ENCODE measurements at places on chromosomes 11 and 22. TPM values are rescaled to one million over a fixed set of nuclear protein-coding genes. Genes with fewer than 3 reads are reported as not detected.

- no peak for DNase-seq
These were observed 28.8 kb downstream of the IGLL5 start for GRCh38 chr22:22916215-22916951.

DNA sequence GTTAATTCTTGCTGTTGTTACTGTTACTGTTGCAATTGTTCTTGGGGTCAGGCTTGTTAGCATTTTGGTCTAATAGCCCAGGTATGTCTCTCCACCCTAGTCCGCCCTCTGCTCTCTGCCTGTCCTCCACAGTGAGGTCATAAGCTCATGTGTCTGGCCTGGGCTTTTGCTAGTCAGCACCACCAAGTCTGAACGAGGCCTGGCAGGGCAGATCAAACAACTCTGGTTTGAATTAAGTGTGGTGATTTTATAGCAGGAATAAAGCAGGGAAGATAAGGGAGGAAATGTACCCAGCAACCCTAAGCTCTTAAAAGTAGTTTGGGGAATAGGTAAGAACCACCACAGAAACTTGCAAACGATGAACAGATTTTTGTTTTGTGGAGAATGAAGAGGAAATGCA is 98.7 kb downstream of the ABTB2 start:
- DNase-seq: no peak

GRCh38 chr11:12456651-12457579 is 79.5 kb downstream of the PARVA start:
- no peak for DNase-seq

- DNase-seq: no peak
These were observed 12.7 kb downstream of the TMEM41B start for GRCh38 chr11:9301720-9302119.

GRCh38 chr11:83093634-83094033 is 21.9 kb upstream of the RAB30 start:
- DNase-seq: no peak

DNA sequence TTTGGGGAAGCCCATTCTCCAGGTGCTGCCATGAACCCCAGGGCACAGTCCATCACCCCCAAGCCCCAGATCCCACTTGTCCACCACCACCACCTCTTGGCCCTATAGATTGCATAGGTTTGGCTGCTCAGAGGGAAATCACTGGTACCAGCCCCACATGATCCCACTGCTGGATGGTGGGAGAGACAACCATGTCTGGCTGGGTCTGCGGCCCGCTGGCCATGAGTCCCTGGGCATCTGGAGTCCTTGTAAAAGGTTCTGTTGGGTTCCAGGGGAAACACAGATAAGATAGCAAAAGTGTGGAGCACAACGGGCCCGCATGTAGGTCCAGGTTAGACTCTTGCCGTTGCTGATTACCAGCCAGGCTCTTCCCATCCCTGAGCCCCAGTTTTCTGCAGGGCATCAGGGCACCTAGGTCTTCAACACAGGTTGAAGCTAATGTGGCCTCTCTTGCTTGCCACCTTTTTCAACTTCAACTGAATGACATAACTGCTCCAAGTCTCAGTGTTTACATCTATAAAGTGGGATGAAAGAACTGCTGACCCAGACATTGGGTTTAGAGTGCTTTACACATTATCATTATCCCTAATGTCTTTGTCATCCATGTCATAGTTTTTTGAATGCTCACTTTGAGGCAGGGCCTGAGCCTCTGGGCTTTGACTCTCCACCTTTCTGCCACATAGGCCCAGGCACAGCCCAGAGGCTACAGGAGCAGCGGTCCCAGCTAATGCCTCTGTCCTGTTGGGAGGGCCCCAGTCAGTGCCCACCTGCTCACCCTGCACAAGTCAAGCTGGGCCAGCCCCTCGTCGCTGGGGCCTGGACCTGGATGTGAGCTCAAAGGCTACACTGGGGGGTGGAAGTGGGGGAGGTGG is 1.0 kb upstream of the TANGO2 start:
- DNase-seq: peak; percentile 28

GRCh38 chr11:109731451-109731850 is 309.5 kb downstream of the C11orf87 start:
- DNase-seq: no peak

DNA sequence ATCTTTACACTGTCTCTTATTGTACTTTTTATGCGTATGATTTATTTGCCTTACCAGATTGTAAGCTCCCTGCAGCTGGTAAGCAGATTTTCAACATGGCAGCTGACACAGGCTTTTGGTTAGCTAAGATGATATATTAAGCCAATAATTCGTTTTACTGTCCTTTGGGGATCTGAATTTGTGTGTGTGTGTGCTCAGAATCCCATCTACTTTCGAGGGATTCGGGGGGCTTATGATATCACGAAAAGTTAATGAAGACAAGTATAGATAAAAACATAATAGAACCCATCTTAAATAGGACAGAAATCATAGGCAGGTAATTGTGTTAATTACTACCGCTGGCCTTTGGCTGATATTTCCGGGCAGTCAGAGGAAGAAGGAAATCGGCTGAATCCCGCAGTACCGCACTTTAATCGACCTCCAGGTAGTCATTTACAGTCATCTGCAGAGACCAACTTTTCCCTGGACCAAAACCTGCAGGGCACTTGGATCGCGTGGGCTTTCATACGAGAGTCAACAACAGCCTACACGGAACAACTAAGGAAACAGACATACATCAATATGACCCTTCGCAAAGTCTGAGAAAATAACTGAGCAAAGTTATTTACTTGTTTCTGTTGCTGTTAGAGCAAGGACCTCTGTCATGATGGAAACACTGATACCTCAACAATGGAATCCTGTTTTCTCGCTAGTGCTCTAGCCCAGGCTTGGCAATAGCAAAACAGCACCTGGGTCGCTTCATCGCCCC is 802 bp downstream of the KBTBD3 start:
- DNase-seq: peak; percentile 22

GRCh38 chr11:92453055-92453454 is 228.4 kb downstream of the FAT3 start:
- DNase-seq: no peak

GRCh38 chr22:44648085-44648820 is 53.8 kb upstream of the PRR5 start:
- no peak for DNase-seq

DNA sequence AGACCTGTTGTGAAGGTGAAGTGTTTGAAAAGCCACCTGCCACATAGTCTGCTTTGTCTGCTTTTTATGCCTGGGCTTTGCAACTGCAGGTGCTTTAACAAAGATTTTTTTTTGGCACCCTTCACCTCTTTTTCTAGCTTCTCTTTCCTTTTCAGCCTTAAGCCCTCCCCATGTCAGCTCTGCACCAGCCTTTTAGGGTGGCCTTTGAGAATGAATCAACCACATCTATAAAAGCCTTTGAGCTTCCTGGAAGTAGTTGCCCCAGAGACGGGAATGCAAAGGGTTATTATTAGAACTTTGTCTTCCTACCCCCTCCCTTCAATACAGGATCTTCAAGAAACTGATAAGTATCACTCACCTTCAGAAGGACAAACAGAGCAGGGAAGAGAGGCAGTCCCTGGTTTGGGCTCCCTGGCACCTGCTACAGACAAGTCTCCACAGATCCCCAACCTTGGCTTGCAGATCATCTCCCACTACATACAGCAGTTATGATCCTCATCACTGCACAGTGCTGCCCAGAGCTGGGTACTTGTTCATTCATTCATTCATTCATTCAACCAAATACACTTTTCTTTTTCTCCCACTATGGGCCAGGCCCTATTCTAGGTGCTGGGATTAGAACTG is 8.0 kb downstream of the PVALB start:
- DNase-seq: no peak

- DNase-seq: no peak
These were observed 1115.0 kb downstream of the BRD1 start for GRCh38 chr22:48712558-48713271.

GRCh38 chr22:41933411-41934177 is 7.0 kb upstream of the TNFRSF13C start:
- DNase-seq: no peak

DNA sequence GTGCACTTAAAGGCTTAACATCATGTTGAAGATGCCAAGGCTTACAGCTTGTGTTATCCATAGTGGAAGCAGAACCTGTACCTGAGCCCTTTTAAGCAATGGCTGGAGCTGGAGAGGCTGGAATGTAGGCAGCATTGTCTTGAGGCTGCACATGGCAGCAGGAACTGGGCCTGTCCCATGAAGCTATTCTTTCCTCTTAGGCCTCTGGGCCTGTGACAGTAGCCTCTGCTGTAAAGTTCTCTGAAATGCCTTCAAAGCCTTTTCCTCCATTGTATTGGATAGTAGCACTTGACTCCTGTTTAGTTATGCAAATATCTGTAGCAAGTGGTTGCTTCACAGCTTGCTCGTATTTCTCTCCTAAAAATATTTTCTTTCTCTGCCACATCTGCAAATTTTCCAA is 127.4 kb upstream of the ANO5 start:
- DNase-seq: no peak

DNA sequence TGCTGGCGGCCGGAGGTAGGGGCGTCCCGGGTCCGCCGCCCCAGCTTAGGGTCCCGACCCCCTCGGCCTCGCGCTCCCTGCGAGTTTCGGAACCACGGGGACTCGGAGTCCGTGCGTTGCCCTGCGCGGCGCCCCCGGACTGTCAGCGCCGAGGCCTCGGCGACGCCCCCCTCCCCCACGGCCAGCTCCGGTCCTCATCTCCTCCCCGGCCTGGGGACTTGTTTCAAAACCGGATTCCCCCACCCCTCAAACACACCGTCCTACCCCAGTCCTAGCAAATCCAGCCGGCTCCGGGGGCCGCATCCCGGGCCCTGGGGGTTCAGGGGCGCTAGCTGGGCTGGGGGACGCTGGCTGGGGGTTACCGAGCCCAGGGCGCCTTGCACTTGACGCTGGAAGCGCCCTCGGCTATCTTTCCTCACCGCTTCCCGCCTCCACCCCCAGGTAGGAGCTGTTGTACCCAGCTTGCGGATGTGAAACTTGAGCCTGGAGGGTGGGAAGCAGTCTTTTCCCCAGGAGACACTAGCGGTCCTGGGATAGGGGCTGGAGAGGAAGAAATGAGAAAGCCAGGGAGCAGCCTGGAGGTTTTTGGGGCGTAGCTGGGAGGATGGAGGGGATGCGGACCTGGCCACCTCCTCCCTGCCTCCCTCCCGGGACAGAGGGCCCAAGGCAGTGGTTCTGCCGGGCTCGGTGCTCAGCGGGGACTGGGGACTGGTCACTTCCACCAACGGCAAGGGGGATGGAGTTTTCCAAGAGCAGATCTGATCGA is 550 bp downstream of the FBLN1 start:
- DNase-seq: no peak

- DNase-seq: no peak
These were observed 4.5 kb upstream of the TP53I11 start for GRCh38 chr11:44955015-44955738.

- DNase-seq: no peak
These were observed 2.0 kb upstream of the JAML start for GRCh38 chr11:118226781-118227180.

DNA sequence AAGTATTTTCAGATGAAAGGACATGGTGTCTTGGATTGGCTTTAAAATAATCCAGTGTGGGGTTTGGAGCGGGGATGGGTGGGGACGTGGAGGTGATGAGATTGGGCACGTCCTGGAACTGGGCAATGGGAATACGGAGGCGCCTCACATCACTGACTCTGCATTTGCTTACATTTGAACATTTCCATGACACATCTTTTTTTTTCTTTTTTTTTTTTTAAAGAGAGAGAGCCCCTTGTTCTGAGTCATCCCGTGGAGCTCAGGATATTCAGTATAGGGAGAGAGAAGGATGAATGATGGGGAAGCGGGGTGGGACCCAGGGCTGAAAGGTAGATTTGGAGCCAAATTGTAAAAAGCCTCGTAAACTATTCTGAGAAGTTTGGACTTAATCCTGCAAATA is 142.7 kb downstream of the FBXO7 start:
- peak; percentile 36 for DNase-seq

GRCh38 chr22:44755417-44755816 is 3.0 kb downstream of the ARHGAP8 start:
- DNase-seq: no peak

DNA sequence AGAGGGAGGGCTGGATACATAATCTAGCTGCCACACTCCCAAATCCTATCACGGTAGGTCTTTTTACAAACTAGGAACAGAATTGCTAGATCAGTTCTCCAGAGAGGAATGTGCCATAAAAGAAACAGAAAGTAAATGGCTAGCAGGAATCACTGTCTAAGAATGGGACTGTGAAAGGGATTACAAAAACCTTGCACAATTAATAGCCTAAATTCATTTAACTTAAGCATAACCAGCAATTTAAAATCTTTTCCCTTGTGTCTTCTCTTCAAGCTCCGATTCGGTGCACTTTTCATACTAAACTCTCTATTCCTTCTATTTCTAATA is 35.2 kb downstream of the APOL5 start:
- no peak for DNase-seq

- DNase-seq: no peak
These were observed 27.1 kb upstream of the TMA7B start for GRCh38 chr22:39932918-39933649.

- peak; percentile 33 for DNase-seq
These were observed 4.3 kb upstream of the OSBPL5 start for GRCh38 chr11:3169255-3170043.

DNA sequence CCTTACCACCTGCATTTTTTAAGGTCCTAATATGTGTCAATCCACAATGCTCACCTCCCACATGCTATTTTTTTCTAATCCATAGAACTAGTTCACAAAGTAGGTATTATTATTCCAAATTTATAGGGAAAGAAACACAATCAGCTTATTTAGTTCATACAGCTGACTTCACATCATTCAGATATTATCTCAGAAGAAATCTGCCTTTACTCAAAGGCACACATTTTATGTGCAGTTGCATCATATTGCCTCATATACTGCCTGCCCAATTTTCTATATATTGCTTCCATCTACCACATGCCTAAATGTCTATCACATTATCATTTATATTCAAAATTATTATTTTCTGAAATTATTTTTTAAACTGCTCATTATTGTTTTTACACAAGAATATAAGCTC is 88.7 kb upstream of the LUZP2 start:
- DNase-seq: no peak

Gene RCOR2
- 0.94 TPM for polyA plus RNA-seq

Gene UBTFL1
- polyA plus RNA-seq: not detected

Gene MUC2
- polyA plus RNA-seq: 0.02 TPM

Gene IGF2
- 44.2 TPM for polyA plus RNA-seq

Gene APOBEC3C
- 88.9 TPM for polyA plus RNA-seq

Gene ISX
- polyA plus RNA-seq: not detected

Gene CASP5
- polyA plus RNA-seq: 0.40 TPM

Gene C11orf86
- polyA plus RNA-seq: not detected

Gene ENTHD1
- not detected for polyA plus RNA-seq

All from ovary (tissue), 10 donors.